ENCODE measurements at places on chromosomes 1 and 21. TPM values are rescaled to one million over a fixed set of nuclear protein-coding genes. Genes with fewer than 3 reads are reported as not detected.
A peak's percentile ranks its signal among the peaks of the same experiment; 100 is the strongest.

- no peak for DNase-seq
- no peaks in the 10 kb centered on the region for H3K27me3 ChIP-seq
- no peaks in the 10 kb centered on the region for H3K4me1 ChIP-seq
- no peak overlapping the region for H3K27ac ChIP-seq
- no peak overlapping the region for H3K4me3 ChIP-seq
Measured at GRCh38 chr1:72207059-72207458, 75.3 kb downstream of the NEGR1 start.

GRCh38 chr1:234917495-234918180 lies 211.0 kb downstream of the TOMM20 start:
- H3K27ac ChIP-seq, result no peak overlapping the region
- peaks cover 13% of the 10 kb centered on the region for H3K4me1 ChIP-seq
- no peaks in the 10 kb centered on the region for H3K36me3 ChIP-seq
- H3K27me3 ChIP-seq, result no peaks in the 10 kb centered on the region
- DNase-seq, result no peak

GRCh38 chr1:246383791-246384190 lies 123.3 kb downstream of the SMYD3 start:
- no peaks in the 10 kb centered on the region for H3K27me3 ChIP-seq
- DNase-seq, result peak; percentile 13
- H3K4me3 ChIP-seq, result no peak overlapping the region
- H3K27ac ChIP-seq, result no peak overlapping the region

GRCh38 chr1:173445164-173445563 lies 32.0 kb upstream of the PRDX6 start:
- DNase-seq, result no peak
- H3K4me1 ChIP-seq, result no peaks in the 10 kb centered on the region
- H3K27ac ChIP-seq, result no peak overlapping the region
- no peaks in the 10 kb centered on the region for H3K36me3 ChIP-seq

DNA sequence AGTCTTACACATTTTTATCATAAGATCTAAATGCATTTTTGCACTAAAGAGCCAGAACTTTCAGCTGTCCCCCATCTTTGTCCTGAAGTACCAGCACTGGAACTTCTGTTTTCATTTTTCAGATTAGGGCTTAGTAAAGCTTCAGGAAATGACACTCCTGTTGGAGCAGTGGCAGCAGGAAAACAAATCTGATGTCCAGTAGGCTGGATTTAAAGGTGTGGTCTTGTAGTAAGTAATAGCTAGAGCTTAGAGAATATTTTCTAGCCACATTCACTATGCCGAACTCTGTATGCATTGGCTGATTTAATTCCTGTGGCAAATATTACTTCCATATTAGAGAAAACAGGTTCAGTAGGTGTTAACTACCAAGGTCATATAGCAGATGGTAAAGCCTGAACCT lies 103.6 kb downstream of the PTBP2 start:
- no peaks in the 10 kb centered on the region for H3K36me3 ChIP-seq
- H3K4me3 ChIP-seq, result no peak overlapping the region
- H3K27ac ChIP-seq, result no peak overlapping the region
- DNase-seq, result no peak

DNA sequence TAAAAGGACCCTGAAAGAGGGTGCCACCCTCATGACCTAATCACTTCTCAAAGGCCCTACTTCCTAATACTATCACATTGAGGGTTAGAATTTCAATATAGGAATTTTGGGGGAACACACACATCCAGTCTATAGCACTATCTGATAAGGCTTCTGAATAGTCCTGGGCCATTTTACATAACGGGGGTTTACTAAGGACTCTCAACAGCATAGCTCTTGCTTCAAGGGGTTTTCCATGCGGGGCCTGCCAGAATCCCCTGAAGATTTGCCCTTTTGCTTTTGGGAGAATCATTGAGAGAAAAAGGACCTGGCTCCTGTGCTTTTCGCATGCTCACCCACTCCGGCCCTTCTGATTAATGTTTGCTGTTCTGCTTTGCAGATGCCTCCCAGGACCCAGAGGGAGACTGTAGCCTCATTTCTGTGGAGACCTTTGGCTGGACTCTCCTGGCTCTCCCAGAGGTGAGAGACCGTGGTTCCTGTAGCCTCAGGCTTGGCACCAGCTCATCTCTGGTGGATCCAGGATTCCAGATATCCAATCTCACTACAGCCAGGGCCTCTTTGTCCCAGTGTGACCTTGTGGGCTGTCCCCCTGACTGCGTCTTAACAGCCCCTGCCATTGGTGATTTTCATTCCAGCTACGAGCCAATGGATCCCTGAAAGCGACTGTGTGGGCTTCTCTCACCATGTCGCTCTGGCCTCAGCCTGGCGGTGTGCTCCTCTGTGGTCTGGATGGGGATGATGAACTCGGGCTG lies 72.6 kb downstream of the DDR2 start:
- peaks cover 23% of the 10 kb centered on the region for H3K4me1 ChIP-seq
- H3K36me3 ChIP-seq, result peaks cover 9% of the 10 kb centered on the region
- no peak overlapping the region for H3K27ac ChIP-seq
- DNase-seq, result no peak
- H3K27me3 ChIP-seq, result no peaks in the 10 kb centered on the region

DNA sequence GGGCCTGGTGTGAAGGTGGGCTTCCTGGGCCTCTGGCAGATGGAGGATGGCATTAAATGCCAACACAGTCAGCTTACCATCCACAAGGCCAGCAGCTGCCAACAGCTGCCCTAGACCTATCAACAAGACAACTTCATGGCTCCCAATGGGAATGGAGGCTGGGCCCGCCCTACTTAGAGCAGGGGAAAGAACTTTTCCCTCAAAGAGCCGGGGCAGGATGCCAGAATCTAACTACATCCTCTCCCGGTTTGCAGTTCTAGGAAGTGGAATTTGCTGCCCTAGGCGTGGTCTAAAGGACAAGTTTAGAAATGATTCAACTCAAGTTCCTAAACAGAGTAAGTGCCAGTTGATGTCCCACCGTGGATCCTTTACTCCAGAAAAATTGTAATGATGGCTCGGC lies 13.1 kb downstream of the ICMT start:
- H3K4me1 ChIP-seq, result peaks cover 2% of the 10 kb centered on the region
- peaks cover 11% of the 10 kb centered on the region for H3K36me3 ChIP-seq
- DNase-seq, result peak; percentile 72
- H3K4me3 ChIP-seq, result no peak overlapping the region

Gene RXFP4
- total RNA-seq, result not detected

Measured in fibroblast of lung (primary cell).